ENCODE measurements at places on chromosomes 3 and 15. TPM values are rescaled to one million over a fixed set of nuclear protein-coding genes. Genes with fewer than 3 reads are reported as not detected.

DNA sequence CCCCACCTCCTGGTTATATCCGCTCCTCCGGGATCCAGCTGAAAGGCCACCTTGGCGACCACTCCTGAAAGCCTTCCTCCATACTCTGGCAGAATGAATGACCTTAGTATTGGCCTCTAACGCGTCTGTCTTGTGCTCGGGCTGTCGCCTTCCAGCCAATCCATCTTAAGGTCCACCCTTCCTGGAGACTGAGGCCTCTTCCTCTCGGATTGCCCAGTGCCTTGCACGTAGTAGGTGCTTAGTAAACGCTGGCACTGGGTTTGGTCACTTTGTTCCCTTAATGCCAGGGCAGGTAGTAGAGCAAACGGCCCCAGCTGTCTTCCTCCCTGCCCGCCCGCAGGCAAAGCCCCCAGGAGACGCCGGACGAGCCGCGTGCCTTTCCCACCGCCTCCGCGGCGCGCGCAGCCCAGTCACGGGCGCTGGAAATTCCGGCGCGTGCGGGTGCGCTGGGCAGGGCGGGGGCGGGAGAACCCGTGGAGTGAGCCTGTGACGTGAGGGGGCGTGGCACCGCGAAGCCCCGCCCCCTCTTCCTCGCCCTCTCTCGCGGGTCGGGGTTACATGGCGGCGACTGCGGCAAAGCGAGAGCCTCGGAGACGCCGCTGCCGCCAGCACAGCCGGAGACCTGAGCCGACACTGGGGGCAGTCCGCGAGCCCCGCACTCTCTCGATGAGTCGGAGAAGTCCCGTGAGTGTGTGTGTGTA, at the start of gene MAPK6:
Gene MAPK6 (plus strand): TSS at position 527 of the 701 bp plus-strand sequence. CDS start 27,242 bp downstream, outside the sequence.
- peaks cover 31% of the 10 kb centered on the region for H3K4me1 ChIP-seq
- peak; percentile 95 for DNase-seq
- no peaks in the 10 kb centered on the region for H3K27me3 ChIP-seq
- no peaks in the 10 kb centered on the region for H3K36me3 ChIP-seq
- peak within 1 kb of the TSS; percentile 92 for H3K27ac ChIP-seq
- peak within 1 kb of the TSS; percentile 60 for H3K4me3 ChIP-seq

GRCh38 chr3:11563159-11563864, 80.4 kb downstream of the VGLL4 start:
- H3K4me3 ChIP-seq, result no peak overlapping the region
- peak overlapping the region; percentile 57 for H3K27ac ChIP-seq
- DNase-seq, result no peak
- H3K4me1 ChIP-seq, result peaks cover 79% of the 10 kb centered on the region

Gene SNX22
- 12.4 TPM for total RNA-seq

Gene CAPN3
- total RNA-seq, result 8.6 TPM

- no peak for DNase-seq
- no peaks in the 10 kb centered on the region for H3K4me1 ChIP-seq
- no peak overlapping the region for H3K27ac ChIP-seq
- no peaks in the 10 kb centered on the region for H3K27me3 ChIP-seq
- H3K36me3 ChIP-seq, result no peaks in the 10 kb centered on the region
- no peak overlapping the region for H3K4me3 ChIP-seq
Measured at GRCh38 chr3:178082326-178082906, 453.8 kb upstream of the KCNMB2 start.

DNA sequence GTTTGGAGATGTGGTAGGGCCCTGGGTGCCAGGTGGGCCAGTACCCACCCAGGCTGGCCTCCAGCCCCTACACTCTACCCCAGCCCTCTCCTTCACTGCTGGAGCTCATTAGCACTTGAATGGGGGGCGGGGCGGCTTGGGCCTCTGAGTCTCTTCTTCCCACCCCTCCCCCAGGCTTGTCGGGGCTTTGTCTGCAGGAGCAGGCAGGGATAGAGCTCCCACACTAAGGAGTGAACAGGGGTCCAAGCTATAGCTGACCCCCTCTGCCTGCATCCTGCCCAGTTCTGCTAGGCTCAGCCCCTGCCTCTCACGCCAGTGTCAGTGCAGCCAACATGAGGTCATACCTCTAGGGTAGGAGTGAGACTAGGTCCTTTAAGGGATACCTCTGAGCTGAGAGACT, 5.2 kb downstream of the GNAI2 start:
- H3K36me3 ChIP-seq, result peaks cover 13% of the 10 kb centered on the region
- H3K4me1 ChIP-seq, result peaks cover 91% of the 10 kb centered on the region
- no peak for DNase-seq
- H3K4me3 ChIP-seq, result no peak overlapping the region
- H3K27ac ChIP-seq, result peak overlapping the region; percentile 95
- H3K27me3 ChIP-seq, result no peaks in the 10 kb centered on the region

DNA sequence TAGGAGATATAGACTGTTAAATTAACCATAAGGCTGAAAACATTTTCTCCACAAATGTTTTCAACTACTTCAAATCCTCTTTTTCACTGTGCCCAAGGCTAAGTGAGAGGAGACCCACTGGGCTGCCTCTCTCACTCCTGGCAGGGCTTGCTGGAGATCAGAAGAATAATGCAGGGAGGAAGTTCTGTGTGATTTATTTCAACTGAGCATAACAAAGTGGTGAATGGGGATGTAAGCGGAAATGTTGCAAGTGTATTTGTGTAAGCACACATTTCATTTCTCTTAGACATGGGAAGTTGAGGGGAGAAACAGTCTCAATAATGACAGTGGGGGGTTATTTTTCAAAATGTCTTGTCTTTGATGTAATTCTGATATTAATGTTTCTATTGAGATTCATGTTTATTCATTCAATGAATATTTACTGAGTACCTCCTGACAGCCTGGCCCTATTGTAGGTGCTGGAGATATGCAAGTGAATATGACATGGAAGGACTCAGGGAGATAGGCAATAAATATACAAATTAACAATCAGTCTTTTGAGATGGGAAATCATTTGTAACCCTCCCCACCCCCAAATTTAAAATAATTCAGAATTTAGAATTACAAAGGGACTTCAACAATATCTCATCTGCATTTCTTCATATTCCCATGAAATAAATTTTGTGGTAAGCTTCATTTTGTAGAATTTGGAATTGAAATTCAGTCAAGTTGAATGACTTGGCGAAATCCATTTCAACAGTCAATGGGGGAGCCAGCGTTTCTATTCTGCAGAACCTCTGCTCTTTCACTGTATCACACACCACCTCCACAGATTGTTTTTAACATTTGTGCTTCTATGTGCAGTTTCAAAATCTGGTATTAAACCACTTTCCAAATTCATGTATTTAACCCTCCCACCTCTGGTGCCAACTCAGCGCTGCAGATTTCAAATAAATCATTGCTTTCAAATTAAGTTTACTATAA, 247.2 kb downstream of the SLC9A9 start:
- H3K27ac ChIP-seq, result no peak overlapping the region
- H3K4me1 ChIP-seq, result no peaks in the 10 kb centered on the region
- H3K36me3 ChIP-seq, result no peaks in the 10 kb centered on the region
- DNase-seq, result no peak

Gene SST
- not detected for total RNA-seq

- no peak for DNase-seq
- no peaks in the 10 kb centered on the region for H3K4me1 ChIP-seq
- H3K36me3 ChIP-seq, result no peaks in the 10 kb centered on the region
- H3K27me3 ChIP-seq, result no peaks in the 10 kb centered on the region
- no peak overlapping the region for H3K27ac ChIP-seq
Measured at GRCh38 chr3:62882676-62883200, 7.5 kb upstream of the CADPS start.

DNA sequence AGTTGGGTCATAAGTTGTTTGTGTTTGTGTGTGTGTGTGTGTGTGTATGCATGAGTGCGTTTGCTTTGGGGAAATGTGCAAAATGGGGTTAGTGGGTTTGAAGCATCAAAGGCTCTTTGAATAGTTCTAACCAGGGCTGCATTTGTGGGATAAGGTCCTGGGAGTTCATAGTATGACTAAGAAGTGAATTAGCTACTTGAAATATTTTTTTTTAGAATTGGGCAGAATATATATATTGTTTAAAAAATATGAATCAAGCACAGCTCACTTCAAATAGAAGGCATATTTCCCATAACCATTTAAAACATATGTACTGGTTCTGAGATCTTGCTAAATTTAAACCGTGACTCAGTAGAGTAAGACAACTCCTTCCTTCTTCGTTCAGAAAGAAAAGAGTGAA, 43.1 kb downstream of the IGF2BP2 start:
- DNase-seq, result no peak
- H3K36me3 ChIP-seq, result no peaks in the 10 kb centered on the region
- no peak overlapping the region for H3K27ac ChIP-seq
- H3K4me1 ChIP-seq, result no peaks in the 10 kb centered on the region
- no peak overlapping the region for H3K4me3 ChIP-seq

- no peak overlapping the region for H3K4me3 ChIP-seq
- no peak for DNase-seq
- H3K4me1 ChIP-seq, result no peaks in the 10 kb centered on the region
- no peaks in the 10 kb centered on the region for H3K36me3 ChIP-seq
Measured at GRCh38 chr3:100556673-100557310, 52.6 kb upstream of the ADGRG7 start.

Gene FBXW12
- total RNA-seq, result not detected

DNA sequence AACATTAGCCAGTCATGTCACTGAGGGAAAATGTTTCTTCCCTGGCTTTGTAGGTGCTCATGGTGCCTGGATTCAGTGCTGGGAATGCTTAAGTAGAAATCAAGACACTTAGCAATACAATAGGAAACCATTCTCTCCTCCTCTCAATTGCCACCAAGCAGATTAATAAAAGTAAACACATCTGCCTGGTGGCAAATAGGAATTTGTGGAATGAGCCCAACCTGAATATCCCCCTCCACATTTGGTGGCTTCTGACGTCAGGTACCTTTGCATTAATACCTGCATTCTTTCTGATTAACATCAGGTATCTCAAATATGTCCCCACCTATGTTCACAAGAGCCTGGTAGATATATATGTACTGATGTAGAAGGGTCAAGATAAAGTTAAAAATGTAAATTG, 42.7 kb downstream of the PPP2R3A start:
- DNase-seq, result no peak
- no peaks in the 10 kb centered on the region for H3K4me1 ChIP-seq
